Activated gamma-delta T cell treated with Interleukin-2 at 50 U/mL for 16 hours (primary cell): ENCODE measurements at places on chromosomes 5 and 9.

DNA sequence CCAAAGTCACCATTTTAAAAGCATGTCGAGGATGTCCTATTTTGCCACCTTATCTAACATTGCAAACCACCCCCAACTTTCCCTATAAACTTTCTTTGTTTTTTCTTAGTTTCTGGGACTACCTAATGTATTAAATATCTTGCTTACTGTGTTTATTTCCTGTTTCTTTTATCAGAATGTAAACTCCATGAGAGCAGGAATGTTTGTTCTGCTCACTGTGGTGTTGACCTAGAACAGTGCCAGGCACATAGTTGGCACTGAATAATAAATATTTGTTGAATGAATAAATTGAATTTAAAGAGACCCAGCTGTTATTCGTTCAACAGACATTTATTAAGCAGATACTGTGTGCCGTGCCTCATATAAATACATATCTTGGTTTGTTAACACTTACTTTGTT lies 35.2 kb downstream of the MACIR start:
- no peak for DNase-seq

- DNase-seq: no peak
Observed at GRCh38 chr9:122263699-122264349, 816 bp downstream of the RBM18 start.

GRCh38 chr9:22863106-22863505 lies 416.5 kb downstream of the DMRTA1 start:
- DNase-seq: no peak

DNA sequence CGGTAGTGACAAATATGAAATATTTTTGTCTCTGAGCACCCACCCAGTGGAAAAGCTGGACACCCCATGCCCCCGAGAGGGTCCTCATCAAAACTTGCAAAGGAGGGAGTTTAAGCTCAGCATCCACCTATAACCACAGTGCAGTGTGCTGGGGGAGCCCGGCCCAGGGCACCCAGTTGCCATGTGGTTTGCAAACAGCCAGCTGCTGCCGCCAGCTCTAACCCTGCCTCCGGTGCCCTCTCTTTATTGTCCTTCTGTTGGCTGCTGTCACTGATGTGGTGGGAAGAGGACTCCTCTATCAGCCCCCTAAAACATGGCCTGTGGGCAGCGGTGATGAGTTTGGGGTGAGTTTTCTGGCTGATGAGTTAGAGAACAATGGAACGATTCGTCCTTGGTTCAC lies 160.9 kb upstream of the MVB12B start:
- no peak for DNase-seq

DNA sequence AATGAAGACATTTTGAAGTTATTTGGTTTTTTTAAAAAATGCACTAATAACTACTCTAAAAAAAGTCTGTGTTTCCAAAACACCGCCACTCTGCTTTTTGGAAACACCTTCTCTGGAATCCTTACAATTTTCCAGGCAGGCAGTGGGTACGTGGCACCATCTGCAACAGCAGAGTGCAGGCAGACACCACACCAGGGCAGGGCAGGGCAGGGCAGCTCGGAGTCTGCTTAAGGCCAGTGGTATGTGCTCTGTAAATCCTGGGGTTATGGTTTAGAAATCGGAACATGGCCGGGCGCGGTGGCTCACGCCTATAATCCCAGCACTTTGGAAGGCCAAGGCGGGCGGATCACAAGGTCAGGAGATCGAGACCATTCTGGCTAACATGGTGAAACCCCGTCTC lies 97.6 kb downstream of the TLE1 start:
- no peak for DNase-seq

DNA sequence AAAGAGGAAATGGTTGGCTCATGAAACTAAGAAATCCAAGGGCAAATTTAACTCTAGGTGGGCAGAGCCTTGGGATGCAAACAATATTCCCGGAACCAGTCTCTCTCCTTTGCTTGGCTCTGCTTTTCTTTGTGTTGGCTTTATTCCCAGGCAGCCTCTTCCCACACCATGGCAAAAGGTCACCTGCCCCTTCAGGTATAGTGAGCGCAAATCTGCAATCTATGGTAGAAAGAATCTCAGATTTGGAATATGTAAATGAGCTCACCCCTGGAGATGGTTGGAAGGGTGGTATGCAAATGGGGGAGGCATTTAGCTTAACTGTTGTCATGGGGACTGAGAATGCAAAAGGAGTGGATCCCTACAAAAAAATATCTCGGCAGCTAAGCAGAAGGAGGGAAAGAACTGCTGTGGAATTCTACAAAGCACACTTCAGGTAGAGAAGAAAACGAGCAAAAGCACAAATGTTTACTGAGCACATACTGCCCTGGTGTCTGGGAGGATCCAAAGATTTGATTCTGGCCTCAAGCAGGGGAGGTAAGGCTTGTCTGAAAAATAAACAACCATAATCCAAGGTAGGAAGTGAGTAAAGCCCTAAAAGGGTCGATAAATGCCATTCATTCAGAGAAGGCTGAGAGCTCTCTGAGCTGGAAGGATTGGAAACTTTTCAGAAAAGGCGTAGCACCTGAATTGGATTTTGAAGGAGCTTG lies 139.7 kb downstream of the TLE1 start:
- no peak for DNase-seq

DNA sequence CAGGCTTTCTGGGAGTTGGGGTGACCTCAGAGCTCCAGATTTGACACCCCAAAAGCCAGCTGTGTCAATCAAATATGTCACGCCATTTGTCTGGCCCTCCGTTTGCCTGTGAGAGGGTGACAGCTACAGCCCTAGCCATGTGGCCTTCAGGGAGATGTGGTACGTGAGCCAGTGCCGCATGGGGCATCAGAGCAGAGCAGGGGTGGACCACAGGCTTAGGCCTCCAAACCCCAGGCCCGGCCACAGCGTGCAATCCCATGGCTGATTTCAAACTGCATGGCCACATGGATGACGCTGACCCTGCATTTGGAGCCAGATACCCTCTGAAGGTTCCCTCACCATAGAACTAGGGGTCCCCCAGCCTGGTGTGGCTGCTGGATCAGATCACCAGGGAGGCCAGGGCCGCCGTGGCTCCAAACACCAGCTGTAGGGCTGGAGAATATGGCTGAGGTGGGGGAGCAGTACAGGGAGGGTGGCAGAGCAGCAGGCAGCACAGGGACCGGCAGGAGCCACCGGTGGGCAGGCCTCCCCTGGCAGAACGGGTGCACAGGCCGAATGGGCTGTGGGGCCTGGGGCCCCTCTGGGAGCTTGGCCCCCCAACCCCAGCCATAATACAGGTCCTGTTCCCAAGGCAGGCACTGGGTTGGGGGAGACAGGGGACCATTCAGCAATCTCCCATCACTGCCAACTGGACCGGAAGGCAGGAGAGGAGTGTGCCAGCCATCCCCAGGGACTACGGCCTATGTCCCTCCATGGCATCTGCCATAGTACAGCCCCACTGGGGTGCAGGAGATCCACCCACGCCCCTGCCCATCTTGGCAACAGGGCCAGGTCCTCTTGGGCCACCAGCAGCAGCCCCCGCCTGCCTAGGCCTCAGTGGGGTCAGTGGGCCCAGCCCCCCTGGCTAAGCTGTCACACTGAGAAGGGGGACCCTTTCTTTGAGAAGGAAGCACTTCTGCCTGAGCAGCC lies 1.5 kb downstream of the SAPCD2 start:
- no peak for DNase-seq

DNA sequence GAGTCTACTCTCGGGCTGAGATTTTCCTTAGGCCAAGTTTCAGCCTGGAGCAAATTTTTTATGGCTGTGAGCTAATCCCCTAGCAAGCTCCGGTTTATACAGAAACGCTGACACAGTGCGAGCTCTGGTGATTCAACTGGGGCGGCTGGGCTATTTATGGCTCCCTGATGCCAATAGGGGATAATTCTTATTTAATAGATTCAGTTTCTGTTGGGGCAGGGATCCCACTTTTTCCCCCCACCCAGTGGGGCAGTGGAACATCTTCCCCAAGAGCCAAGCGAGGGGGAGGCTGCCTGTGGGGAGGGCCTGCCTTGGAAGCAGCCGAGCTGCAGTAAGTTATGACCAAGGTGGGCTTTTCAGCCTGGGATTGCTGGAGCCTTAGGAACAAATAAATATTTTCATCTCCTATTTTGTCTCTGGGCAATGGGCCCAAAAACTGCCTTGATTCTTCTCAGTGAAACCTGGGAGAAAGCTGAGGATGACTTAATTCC lies 129.1 kb downstream of the MACROH2A1 start:
- no peak for DNase-seq

DNA sequence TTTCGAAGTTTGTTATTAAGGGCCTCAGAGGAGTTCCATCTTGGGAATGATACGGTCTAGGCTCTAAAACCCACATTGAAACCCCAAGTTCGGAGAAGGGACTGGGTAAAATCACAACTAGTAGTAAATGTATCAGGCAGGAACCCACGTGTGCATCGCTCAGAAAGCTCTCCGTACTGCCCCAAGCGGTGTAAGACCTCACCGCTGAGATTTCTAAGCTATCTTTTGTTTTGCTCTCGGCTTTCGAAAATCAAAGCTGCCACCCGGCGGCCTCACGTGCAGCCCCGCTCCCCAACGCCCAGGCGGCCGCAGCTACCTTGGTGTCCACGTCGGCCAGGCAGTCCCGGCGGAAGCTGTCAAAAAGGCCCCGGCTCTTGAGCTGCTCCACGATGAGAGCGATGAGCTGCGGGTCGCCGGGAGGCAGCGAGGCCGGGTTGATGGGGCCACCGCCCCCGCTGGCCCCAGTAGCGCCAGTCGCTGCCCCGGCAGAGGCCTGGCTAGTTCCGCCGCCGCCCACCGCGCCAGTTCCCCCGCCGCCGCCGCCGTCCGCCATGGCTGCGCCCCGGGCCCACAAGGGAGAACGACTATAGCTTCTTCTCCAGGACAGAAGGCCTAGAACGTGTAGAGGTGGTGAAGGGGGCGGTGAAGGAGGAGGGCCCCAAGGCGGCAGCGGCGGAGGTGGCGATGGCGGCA lies 420 bp downstream of the BOD1 start:
- DNase-seq: peak; percentile 61

DNA sequence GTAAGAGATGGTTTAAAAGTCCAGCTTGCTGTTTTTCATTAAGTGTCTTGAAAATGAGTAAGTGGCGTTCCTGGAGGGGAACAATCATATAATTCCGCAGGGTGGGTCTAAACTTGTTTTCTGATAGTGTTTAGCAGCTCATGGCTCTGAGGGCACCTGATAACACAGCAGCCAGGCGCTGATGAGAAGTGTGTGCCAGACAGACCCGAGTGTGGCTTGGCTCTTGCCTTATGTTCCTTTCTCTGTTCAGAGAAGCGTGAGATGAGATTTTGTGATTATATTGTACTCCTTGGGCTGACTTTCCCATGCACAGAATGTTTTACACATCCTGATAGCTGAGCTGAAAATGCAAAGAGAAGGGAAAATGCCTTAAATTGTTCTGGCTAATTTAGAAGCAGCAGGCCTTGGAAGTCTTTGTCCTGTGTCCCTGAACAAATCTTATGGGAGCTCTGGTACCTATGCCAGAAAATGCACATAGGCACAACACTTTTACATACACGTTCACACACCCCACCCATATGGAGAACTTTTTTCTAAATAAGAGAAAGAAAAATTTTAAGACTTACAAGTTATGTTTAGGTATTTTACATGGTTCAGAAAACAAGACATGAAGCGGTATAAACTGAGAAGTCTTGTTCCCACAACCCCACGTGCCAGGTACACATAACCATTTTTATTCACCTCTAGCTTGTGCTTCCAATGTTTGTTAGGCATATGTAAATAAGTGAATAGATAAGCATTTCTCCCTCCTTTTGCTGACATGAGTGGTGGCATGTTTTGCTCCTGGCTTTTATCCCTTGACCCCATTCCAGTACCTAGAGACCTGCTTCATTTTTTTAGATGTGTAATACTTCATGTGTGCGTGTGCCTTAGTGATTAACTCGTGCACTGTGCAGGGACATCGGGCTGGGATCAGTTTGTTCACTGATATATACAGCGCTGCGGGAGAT lies 152.2 kb upstream of the OTULINL start:
- DNase-seq: no peak

DNA sequence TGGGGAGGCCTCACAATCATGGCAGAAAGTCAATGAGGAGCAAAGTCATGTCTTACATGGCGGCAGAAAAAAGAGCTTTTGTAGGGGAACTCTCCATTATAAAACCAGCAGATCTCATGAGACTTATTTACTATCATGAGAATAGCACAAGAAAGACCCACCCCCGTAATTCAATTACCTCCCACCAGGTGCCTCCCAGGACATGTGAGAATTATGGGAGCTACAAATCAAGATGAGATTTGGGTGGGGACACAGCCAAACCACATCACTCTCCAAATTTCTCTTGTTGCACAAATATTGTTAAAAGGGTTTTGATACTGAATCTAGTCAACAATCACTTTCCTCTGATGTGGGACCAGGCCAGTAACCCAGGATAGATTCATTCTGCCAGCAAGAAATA lies 1176.1 kb downstream of the CDH9 start:
- no peak for DNase-seq

DNA sequence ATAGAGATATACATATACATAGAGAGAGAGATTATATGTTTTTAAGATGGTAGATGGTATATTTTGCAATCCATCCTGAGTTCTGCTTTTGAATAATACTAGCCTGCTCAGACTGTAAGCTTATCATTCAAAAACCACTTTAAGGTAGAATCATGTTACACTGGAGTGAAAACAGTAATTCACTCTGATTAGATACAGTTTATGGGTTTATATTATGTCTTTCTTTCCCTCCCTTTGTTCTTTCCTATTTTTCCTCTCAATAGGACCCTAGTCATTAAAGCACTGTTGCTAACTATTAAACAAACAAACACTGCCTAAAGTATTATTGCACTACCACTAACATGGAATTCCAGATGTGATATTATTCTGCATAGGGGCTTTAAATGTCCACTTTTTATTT lies 202.0 kb downstream of the ADAMTSL1 start:
- no peak for DNase-seq

DNA sequence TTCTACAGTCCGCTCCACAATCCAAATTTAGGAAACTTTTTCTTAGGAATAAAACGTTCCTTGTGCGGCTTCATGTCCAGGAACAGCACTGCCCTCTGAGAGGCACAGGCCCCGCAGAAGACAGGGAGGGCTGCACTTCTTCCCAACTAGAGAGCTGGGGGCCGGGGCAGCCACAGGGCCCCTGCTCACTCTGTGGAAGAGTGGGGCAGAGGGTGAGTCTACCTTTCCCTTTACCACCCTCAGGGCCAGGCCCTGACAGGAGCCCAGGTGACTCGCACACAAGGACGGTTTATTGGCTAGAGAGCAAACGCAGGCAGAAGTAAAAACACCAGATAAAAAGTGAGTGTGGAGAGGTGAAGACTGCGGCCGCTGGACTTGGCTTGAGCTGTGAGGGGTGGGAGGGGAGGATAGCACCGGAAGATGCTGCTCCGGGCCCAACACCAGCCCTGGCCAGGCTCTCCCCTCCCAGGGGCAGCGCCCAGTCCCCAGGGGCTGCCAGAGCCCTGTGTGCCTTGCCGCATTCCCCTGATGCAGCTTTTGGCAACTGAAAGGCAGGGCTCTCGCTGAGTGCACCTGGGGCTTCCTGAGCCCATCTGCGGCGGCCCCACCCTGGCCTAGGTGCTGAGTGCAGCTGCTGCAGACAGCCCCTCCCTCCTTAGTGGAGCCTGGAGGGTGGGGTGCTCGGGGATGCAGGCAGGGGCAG lies 20.2 kb downstream of the SH3GLB2 start:
- no peak for DNase-seq

DNA sequence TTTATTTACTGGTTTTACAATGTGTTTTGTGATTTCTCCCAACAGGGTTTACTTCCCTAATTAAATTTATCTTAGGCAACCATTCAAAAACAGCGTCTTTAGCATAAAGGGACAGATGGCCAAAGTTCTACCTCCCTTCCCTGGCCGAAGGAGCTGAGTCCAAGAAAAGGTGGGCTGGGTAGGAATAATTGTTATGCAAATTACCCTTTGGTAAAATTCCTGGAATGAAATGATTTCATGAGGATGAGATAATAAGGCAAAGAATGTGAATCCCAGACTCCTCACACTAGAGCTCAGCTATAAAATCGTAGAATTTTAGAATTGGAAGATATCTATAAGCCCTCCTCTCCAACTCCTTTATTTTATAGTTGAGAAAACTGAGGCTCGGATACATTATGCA lies 119.6 kb downstream of the SGCD start:
- no peak for DNase-seq
